ENCODE measurements at places on chromosomes 16 and 17. TPM values are rescaled to one million over a fixed set of nuclear protein-coding genes. Genes with fewer than 3 reads are reported as not detected.

DNA sequence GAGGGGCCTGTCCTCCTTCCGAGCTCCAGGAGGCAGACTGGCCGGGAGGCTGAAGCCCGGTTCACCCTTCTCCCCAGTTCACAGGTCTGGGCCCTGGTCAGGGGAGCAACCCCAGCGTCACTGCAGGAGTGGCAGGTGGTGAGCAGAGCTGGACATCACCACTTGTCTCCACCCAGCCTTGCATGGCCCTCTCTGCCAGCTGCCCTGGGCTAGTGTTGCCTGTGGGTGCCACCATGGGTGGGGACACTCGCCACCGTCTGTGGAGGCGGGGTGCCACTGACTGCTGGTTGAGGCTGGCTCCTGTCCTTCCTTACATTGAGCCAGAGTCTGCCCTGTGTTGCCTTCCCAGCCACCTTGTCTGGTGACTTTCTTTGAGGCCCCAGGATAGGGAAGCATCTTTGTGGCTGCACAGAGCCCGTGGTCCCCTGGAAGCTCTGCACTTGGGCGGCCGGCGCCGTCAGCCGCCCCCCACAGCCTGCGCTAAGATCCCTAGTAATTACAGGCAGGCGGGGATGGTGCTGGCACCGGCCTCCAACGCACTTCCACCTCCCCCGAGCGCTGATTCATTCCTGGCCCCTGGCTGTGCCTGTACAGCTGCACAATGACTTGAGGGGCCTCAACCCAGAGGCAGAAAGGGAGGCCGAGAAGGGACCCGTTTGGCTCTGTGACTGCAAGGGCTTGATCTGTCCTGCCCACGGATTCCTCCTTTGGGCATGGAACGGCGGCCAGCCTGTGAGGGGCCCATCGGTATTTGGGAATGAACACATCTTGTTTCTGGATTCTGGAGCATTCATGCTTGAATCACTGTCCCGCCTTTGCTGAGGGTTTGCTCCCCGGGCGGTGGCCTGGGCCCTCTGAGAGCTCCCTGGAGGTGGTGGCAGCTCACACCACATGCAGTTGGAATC lies 5.2 kb downstream of the BAIAP2 start:
- peak; percentile 22 for DNase-seq

- DNase-seq: no peak
Observed at GRCh38 chr16:60061396-60061795, 1327.3 kb upstream of the GOT2 start.

DNA sequence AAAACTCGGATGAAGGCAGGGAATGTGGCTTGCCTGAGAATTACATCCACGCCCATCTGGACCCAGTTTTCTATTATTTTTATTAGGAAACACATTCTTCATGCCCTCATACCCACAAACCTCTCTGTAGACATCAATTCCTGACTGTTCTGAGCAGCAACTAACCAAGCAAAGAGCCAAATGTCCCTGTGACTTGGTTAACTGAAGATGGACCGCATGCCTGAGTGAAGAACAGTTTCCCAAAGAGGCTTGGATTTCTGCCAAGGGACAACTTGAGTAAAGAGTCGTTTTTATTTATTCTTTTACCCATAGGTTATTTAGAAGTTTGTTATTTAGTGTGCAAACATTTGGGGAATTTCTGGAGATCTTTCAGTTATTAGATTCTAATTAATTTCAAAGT lies 259.8 kb downstream of the GRIN2A start:
- no peak for DNase-seq

GRCh38 chr16:84087001-84087400 lies 29.7 kb downstream of the MBTPS1 start:
- DNase-seq: no peak

DNA sequence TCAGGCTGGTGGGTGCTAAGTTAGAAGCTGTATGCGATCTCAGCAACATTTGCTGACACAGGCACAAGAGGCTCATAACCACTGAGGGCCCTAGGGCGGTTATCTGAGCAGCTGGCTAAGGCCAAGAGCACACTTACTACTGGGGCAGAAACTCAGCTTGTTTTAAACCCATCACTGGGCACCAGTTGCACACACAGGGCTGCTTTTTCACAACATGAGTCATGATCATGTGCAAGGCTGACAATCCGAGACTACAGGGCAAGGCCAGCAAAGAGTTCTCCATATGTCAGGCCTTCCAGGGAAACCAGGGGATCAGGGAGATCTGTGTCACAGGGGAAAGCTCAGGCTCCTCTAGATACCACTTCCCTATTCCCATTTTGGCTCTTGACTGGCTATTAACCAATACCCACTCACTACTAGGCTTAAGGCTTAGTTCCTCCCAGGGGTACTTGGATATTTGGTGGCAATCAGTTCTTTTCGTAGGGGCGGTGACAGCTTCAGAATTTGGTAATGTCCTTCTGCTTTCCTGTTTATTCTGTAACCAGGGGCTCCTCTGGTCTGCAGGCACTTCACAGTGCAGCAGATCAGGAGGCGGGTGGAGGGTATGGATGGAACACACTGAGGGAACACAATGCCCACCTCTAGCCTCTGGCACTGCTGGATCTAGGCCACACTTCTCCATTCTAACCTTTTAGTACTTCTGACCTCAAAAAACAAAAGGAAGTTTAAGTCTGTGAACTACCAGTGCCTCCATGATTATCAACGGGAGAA lies 44.9 kb upstream of the ERN1 start:
- DNase-seq: no peak

DNA sequence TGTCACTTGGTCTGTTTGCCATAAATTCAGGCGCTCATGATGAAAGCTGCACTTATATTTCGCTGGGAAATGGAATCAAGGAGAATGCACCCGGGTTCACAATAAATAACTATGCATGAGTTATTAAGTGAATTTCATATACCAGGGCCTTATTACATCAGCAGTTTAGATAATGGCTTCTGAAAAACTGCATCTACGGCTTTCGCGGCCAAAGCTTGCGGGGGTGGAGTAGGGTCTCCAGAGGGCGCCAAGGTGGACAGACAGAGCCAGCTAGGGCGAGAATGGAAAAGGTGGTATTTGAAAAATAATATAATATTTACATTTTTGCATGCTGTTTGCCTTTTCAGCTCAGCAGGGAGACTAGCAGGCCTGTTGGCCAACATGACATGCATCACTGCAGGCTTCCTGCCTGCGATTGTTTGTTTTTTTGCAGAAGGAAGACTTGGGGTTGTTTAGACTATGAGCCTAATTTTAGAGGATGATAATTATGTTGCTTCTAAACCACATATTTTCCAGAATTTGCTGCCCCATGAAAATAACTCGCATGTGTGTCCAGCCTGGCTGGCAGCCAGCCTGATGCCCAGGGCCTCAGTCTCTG lies 173.8 kb upstream of the IRX3 start:
- DNase-seq: no peak

GRCh38 chr17:28216528-28216927 lies 102.5 kb upstream of the TMEM97 start:
- DNase-seq: peak; percentile 17

- DNase-seq: no peak
Observed at GRCh38 chr16:69939821-69940585, 11.1 kb upstream of the CLEC18A start.

- no peak for DNase-seq
Observed at GRCh38 chr16:369866-370436, 387 bp downstream of the MRPL28 start.

Gene FBXW10B
- total RNA-seq: 1.1 TPM

Gene CCL1
- 0.44 TPM for total RNA-seq

Gene IGFBP4
- total RNA-seq: 14.6 TPM

Gene GLG1
- 63.8 TPM for total RNA-seq

Gene TMEM208
- 39.3 TPM for total RNA-seq

Gene TBC1D3K
- total RNA-seq: not detected

Gene VMO1
- not detected for total RNA-seq
